Osteocyte (in vitro differentiated cells): ENCODE measurements at places on chromosomes 16 and 17. TPM values are rescaled to one million over a fixed set of nuclear protein-coding genes. Genes with fewer than 3 reads are reported as not detected.

Gene CCL14
- total RNA-seq: not detected in 2 replicates

Gene CDR2L
- 21.4 and 22.8 TPM in 2 replicates for total RNA-seq

Gene RABEP1
- total RNA-seq: 50.1 and 57.7 TPM in 2 replicates

Gene KRT12
- not detected in 2 replicates for total RNA-seq

Gene C1QTNF8
- not detected in 2 replicates for total RNA-seq

Gene CCL13
- total RNA-seq: not detected in 2 replicates

Gene RGS11
- 6.2 and 9.5 TPM in 2 replicates for total RNA-seq

Gene TMIGD1
- total RNA-seq: not detected in 2 replicates

Gene GPR142
- not detected in 2 replicates for total RNA-seq

Gene ITGAL
- not detected in 2 replicates for total RNA-seq

Gene CD7
- total RNA-seq: 1.0 TPM in 2 replicates

Gene MYOCD
- total RNA-seq: 13.7 and 17.0 TPM in 2 replicates
